ENCODE measurements at places on chromosomes 2 and 18.

- DNase-seq: no peak
These were observed 87.4 kb downstream of the MYO5B start for GRCh38 chr18:50107468-50107977.

GRCh38 chr2:147646818-147647468 lies 197.9 kb upstream of the ACVR2A start:
- DNase-seq: no peak

DNA sequence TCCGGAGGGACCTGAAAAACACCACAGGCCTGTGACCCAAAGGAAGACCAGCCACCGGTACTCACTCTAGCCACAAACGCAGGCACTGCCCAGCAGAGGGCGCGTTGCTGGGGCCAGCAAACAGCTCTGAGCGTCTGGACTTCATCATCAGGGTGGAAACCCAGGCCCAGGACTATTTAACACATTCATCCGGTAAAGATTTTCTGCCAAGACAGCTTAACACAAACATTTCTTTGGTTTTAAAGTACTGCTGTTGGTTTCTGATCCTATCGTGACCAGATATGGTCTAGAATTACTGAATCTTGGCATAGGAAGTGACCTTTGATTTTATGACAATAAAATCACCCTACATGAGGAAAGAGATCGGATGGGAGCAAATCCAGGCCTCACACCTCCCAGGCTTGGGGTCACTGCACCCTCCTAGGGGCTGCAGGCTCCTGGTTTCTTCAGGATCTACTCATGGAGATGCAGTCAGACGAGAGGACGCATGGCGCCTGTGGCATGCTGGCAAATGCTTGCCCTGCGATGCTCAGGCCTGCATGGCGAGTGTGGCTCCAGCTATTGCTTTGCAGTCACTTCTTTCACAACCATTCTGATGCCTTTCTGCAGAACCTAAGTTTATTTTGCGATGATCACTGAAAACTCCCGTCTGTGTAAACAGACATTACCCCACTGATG lies 130.4 kb downstream of the COL4A4 start:
- peak; percentile 1 for DNase-seq

DNA sequence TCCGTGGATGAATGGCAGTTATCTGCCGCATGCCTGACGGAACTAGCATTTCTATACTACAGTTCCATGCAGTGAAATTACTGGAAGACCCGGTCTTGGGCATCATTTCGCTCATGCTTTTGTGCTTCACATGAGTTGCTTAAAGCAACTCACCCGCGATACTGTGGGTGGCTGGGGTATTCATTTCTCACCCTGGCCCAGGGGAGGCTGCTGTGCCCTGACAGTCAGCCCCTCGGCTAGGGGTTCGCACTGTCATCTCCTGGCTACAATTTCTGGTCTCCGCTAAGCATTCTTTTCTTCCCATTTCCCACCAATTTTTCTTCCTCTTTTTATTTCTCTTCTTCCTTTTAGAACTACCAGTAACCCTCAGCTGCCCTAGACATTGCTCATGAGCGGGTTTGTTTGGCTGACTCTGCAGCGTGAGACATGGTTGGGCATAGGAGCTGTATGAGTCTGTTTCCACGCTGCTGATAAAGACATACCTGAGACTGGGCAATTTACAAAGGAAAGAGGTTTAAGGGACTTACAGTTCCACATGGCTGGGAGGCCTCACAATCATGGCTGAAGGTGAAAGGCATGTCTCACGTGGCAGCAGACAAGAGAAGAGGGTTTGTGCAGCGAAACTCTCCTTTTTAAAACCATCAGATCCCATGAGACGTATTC lies 16.5 kb upstream of the CNDP2 start:
- no peak for DNase-seq

- peak; percentile 51 for DNase-seq
These were observed 584 bp downstream of the AAK1 start for GRCh38 chr2:69642709-69643601.

DNA sequence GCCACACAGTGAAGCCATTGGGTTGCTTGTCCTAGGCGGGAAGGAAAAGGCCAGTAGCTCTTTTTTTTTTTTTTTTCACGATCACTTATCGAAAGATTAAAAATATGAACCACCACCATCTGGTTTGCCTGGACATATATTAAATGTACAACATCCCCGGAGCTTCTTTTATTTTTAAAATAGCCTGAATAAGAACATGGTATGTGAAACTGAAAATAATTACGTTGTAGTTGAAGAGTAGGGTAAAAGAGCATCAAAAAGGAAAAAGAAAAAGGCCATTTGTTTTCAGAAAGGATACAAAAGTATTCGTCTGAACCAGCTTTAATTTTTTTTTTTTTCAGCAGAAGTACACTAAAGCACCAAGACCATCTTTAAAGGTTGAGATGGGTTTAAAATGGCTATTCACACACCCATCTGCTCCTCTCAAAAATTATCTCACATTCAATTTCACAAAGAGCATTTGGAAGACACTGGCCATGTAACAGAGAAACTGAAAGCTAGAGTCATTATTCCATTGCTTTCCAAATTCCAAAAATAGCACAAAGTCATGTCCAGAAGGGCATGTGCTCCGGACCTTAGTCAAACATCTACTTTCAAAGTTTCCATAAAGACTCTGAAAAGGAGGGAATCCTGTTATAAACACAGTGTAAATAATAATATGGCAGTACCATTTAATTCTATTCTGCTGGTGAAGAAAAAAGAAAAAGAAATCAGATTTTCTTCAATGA lies 82.9 kb downstream of the SCN3A start:
- no peak for DNase-seq

- DNase-seq: no peak
These were observed 100.9 kb downstream of the MTCL1 start for GRCh38 chr18:8806100-8806797.

DNA sequence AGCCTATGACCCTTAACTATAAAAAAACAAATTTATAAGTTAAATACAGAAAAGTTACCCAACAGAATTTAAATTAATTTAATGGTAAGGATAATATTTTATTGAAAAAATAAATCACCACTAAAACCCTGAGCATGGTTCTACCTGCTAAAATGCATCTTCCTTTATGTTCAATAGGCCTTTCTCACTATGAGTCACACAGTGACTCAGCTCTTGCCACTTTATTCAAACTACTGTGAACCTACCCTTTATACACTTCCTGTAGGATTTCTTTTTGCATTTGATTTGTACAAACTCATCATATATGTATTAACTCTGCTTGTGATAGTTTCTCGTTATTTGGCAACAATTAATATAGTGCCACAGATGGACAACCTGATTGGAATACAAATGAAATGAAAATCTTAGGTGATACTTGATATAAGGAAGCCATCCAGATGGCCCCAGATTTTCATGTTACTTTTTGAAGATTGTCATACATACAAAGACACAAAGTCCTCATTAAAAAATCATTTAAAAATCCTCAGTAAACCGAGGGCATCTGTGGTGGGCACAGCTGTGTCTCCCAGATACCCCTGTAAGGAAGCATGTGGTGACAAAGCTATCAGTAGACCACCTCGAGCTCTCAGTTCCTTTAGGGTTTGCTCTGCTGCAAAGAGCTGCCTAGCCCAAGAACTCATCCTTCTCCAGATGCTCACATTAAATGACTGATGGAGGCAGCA lies 55.2 kb upstream of the COBLL1 start:
- DNase-seq: no peak

- DNase-seq: no peak
These were observed 20.4 kb upstream of the IL1R1 start for GRCh38 chr2:102122115-102122514.

- no peak for DNase-seq
These were observed 114.0 kb upstream of the STON1 start for GRCh38 chr2:48415836-48416515.

DNA sequence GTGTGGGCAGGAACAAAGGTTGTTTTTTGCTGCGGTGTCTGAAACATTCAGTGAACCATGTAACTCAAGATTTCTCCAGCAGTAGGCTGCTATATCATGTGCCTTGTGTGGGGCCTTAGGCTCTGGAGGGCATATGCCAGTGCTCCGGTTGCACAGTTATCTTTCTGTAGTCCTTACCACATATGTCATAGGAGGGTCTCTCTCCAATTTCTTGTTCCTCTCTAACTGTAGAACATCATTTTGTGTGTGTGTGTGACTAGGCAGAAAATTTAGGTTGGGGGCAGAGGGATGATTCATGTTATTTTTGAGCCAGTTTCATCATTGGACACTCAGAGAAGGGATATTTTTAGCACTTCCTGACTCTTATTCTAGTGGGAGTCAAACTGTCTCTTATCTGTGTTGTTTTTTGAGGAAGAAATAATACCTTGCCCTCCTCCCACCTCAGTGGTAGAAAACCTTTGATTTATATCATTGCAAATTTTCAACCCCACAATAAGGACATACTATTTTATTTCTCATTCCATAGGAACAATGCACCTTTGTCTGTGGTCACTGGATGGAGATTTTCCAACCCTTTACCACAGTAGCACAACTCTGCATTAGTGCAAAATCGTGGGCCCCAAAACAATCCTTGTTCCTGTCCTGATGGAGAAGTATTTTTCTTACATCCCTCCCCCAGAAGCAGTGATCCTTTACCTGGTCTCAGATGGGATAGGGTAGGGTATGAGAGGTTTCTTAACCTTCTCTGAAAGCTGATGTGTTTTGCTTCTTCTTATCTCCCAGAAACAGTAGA lies 113.9 kb downstream of the CCDC74A start:
- DNase-seq: no peak

DNA sequence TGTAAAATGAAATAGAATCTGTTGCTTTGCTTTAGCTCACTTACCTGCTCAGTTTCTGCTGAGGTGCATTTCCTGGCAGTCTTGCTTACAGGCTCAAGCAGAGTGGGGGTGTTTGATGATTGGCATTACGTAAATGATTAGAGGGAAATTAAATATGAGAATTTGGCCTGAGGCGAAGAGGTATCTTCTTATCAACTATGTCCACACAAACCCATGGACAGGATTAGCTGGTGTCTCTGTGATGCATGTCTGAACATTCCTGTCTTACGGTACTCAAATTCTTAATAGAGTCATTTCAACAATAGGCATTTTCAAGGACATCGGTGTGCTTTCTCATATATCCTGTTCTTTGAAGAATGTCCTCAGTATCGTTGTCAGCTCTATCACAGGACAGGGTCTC lies 102.1 kb downstream of the PRPF40A start:
- DNase-seq: no peak

DNA sequence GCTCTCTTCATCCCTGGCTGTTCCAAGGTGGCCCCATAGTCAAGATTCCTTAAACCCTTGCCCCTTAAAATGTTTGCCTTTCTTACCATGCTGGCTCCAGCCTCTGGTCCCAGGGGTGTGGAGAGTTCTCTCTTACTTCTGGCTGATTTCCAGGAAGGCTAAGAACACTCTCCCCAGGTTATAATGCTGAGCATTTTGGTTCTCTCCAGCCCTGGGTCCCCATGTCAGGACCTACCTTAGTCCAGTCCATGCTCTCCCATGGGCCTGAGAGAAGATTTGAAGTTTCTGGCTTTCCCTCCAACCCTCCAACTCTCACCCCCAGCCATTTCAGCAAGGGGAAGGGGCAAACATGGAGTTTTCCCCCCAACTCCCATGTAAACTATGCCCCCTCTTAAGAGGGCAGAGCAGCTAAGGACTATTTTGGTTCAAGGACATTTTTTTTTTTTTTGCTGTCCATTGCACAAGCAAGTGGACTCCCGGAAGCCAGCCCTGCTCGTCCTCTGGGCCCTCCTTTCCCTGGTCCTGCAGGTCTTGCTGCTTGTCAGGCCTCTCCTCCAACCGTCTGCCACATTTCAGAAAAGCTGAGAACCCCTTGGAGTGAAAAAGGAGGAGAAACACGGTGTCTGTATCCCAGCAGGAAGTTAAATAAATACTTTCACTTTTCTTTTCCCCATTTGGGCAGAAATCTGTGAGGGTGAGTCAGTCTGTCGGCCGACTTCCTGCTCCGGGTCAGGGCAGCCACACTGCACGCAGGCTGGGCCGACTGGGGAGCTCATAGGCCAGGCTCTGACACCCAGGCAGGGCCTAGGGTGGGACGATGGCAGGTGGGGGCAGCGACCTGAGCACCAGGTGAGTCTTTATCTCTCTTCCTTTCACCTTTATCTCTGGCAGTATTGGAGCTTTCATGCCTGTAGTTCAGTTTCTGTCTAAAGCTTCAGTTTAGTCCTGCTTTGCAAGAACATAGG lies at the start of gene SP140L:
TSS of gene SP140L (plus strand) at position 741 of the 965 bp plus-strand sequence. CDS start at position 818, 77 bp downstream.
- DNase-seq: peak; percentile 39

GRCh38 chr2:23498943-23499342 lies 114.0 kb downstream of the KLHL29 start:
- no peak for DNase-seq

DNA sequence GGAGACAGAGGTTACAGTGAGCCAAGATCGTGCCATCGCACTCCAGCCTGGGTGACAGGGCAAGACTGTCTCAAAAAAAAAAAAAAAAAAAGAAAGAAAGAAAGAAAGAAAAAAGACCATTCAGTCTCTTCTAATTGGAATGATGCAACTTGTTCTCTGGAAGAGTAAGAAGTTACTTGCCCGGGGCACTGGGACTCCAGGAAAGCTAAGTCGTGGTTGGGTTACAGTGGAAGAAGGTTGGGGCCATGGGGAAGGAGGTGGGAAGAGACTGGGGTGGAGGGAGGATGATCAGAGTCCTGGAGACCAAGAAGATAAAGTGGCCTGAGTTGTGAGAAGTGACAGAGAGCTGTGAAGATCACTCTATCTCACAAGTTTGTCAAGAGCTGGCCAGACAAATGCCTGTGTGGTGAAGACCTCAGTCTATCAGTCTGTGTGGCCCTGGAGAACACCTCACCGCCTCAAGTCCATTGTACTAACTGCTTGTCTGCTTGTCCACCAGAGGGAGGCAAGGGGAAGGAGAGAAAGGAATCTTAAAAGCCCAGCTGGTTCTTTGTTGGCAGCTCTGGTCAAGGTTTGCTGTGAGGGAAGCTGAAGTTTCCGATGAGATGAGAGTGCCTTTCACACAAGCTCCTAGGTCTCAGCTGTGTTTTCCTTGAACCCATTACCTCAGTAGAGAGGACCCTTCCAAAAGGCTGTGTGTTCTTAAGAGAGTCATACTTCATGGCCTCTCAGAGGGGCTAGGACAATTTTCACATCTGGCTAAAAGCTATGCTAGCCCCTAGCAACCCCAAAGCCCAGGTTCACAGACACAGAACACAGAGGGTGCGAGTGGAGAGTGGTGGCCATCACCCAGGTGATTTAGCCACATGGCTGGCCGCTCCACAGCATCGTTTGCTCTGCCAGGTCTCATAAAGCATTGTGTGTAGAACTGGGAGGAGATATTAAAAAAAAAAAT lies 72.0 kb upstream of the TMEM178A start:
- DNase-seq: no peak

DNA sequence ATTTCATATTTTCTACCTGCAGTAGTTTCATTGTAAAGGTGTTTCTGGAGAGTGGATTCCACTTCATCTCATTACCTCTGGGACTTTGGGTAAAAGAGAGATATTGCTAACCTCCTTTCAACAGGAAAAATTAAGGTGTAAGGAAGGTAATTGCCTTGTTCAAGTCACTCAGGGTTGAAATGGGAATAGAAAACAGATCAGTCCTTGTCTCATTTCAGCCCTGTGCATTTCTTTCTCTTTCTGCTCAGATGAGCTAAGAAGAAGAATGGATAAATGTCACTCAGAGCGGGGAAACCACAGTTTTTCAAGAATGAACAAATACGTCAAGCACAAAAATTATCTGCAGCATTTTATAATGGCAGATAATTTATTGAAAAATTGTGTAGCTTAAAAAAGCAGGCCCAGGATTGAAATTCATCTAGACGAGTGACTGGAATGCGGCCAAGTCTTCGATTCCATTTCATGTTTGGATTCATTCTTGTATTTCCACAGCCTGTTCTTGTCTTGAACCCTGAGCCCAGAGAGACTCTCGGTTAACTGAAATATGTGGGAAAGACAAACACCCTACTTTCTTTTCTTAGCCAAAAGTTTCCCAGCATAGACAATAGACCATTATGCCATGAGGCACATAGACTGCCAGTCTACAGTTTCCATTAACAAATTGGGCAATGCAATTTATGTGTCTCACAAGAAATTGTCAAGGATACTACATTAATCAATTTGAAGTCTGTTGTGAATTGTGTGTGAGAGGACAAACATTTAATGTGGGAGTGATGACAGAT lies 107.9 kb downstream of the POLE4 start:
- no peak for DNase-seq
